Dermis microvascular lymphatic vessel endothelial cell (primary cell): ENCODE measurements at places on chromosomes 3 and 15. TPM values are rescaled to one million over a fixed set of nuclear protein-coding genes. Genes with fewer than 3 reads are reported as not detected.

CLDN18 gene
- not detected in 2 replicates for total RNA-seq

PODXL2 gene
- 0.89 and 1.0 TPM in 2 replicates for total RNA-seq

WDR49 gene
- total RNA-seq = 0.13 TPM in 2 replicates

ZSCAN29 gene
- total RNA-seq = 12.6 and 12.8 TPM in 2 replicates

LIPH gene
- total RNA-seq = 0.13 TPM in 1 of 2 replicates, not detected in the other

GOLGA6L4 gene
- 0.51 and 1.8 TPM in 2 replicates for total RNA-seq

CAMP gene
- not detected in 2 replicates for total RNA-seq

RTP3 gene
- total RNA-seq = not detected in 2 replicates
